ENCODE measurements at places on chromosomes 2 and 18. TPM values are rescaled to one million over a fixed set of nuclear protein-coding genes. Genes with fewer than 3 reads are reported as not detected.

Gene KLHL29
- total RNA-seq, result 1.6 TPM

GRCh38 chr18:923144-923866 lies 18.6 kb downstream of the ADCYAP1 start:
- DNase-seq, result no peak
- H3K4me1 ChIP-seq, result no peaks in the 10 kb centered on the region
- H3K4me3 ChIP-seq, result no peak overlapping the region
- no peaks in the 10 kb centered on the region for H3K36me3 ChIP-seq

Gene DSG4
- not detected for total RNA-seq

GRCh38 chr18:39184176-39184575 lies 1618.6 kb upstream of the CELF4 start:
- no peak overlapping the region for H3K27ac ChIP-seq
- no peak overlapping the region for H3K4me3 ChIP-seq

DNA sequence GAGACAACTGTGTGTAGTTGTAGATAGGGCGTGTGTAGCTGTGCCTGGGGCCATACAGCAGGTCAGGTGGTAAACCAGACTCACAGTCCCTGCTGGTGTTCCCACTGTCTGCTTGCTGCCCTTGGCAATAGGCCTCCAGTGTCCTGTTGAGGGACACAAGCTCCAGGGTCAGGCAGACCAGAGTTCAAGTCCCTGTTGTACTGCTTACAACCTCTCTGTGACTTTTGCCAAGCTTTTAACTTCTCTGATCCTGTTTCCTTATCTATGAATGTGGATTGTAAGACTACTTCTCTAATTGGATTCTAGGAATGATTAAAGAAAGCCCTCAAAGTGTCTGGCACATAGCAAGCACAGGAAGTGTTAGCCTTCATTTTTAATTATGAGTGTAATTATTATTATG lies 68.6 kb downstream of the MERTK start:
- no peak overlapping the region for H3K27ac ChIP-seq
- H3K4me3 ChIP-seq, result no peak overlapping the region
- H3K36me3 ChIP-seq, result no peaks in the 10 kb centered on the region
- no peak for DNase-seq
- H3K4me1 ChIP-seq, result no peaks in the 10 kb centered on the region

DNA sequence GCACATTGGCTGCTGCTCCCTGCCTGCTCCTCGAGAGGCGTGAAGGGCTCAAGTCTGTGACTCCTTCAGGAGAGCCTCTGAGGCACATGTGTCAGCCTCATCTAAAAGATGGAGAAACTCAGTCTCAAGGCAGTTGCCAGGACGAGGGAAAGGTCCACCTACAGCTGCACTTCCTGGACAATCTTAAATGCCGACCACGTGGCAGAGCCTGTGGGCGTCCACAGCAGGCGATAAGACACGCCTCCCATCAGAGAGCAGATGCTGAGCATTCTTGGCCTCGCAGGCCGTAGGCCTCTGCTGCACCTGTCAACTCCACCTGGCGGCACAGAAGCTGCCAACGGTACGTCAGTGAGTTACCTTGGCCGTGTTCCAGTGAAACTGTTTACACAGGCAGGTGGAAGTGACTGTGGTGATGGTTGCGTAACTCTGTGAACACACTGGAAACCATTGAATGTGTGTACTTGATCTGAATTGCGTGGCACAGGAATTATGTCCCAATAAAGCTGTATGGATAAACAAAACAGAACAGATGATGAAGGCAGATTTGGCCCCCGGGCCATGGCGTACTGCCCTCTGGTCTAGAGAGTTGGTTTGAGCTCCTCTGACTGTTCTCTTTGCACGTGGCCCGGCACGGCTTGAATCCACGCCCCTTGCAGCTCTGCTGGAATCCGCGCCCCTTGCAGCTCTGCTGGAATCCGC lies 114.5 kb downstream of the RNF144A start:
- no peak overlapping the region for H3K4me3 ChIP-seq
- no peak for DNase-seq
- H3K4me1 ChIP-seq, result peaks cover 11% of the 10 kb centered on the region
- H3K27me3 ChIP-seq, result no peaks in the 10 kb centered on the region

Gene CYP26B1
- not detected for total RNA-seq

DNA sequence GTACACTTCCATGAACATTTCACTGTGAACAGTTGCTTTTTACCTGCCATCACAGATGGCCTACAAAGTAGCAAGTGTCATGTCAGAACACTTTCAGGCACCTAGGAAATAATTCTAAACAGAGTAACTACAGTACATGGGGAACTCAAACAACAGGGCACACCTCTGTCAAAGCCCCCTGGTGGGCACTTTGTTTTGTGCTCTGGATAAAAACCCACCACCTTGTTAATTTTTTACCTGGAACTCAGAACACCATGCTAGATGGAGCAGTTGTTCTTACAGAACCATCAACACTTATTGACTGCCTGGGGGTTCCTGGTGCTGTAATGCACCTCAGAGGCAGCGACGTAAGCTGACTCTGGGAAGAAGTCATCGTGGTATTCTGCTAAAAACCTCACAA lies 2.3 kb downstream of the MSL3B start:
- H3K27ac ChIP-seq, result no peak overlapping the region
- peaks cover 17% of the 10 kb centered on the region for H3K27me3 ChIP-seq
- H3K36me3 ChIP-seq, result peaks cover 24% of the 10 kb centered on the region
- H3K4me3 ChIP-seq, result no peak overlapping the region
- DNase-seq, result no peak
- peaks cover 13% of the 10 kb centered on the region for H3K4me1 ChIP-seq

DNA sequence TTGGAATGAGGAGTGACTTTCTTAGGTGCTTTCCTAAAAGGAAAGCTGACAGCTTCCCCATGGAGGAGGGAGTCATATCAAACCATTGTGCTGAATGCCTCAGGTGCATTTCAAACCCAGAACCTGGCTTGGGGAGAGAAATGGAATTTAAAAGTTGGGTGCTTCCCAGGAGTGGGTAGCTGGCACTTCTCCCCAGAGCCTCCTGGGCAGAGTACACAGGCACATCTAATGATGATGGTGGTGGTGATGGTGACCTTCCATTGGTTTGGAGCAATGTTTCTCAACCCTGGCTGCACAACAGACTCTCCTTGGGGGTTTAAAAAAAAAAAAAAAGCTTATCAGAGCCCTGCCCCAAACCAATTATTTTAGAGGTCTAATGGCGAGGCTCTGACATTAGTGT lies 8.3 kb downstream of the FOSL2 start:
- H3K4me3 ChIP-seq, result no peak overlapping the region
- H3K27me3 ChIP-seq, result no peaks in the 10 kb centered on the region
- no peak for DNase-seq
- H3K27ac ChIP-seq, result no peak overlapping the region
- H3K4me1 ChIP-seq, result peaks cover 36% of the 10 kb centered on the region
- peaks cover 25% of the 10 kb centered on the region for H3K36me3 ChIP-seq

DNA sequence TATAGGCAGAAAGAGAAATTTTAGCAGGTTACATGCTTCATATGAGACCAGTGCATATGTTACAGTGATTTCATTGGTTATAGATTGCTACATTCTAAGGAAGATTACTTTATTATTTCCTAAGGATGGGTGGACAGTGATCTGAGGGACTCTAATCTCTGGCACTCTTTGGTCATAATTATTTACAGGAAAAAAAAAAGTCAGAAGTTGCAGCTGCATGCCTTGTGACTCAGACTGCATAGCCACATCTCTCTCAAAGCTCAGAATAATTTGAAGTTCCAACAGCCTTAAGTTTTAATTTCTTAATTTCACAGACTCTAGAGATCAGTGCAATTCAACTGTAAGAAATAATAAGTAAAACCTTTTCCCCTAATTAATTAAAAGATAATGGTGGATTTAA lies 27.1 kb upstream of the BARD1 start:
- no peak for DNase-seq
- H3K4me3 ChIP-seq, result no peak overlapping the region
- no peaks in the 10 kb centered on the region for H3K4me1 ChIP-seq
- H3K27ac ChIP-seq, result no peak overlapping the region

- no peak overlapping the region for H3K27ac ChIP-seq
- DNase-seq, result no peak
- peaks cover 13% of the 10 kb centered on the region for H3K27me3 ChIP-seq
- no peak overlapping the region for H3K4me3 ChIP-seq
- no peaks in the 10 kb centered on the region for H3K36me3 ChIP-seq
- H3K4me1 ChIP-seq, result no peaks in the 10 kb centered on the region
Measured at GRCh38 chr2:128805237-128805636, 486.6 kb upstream of the HS6ST1 start.

DNA sequence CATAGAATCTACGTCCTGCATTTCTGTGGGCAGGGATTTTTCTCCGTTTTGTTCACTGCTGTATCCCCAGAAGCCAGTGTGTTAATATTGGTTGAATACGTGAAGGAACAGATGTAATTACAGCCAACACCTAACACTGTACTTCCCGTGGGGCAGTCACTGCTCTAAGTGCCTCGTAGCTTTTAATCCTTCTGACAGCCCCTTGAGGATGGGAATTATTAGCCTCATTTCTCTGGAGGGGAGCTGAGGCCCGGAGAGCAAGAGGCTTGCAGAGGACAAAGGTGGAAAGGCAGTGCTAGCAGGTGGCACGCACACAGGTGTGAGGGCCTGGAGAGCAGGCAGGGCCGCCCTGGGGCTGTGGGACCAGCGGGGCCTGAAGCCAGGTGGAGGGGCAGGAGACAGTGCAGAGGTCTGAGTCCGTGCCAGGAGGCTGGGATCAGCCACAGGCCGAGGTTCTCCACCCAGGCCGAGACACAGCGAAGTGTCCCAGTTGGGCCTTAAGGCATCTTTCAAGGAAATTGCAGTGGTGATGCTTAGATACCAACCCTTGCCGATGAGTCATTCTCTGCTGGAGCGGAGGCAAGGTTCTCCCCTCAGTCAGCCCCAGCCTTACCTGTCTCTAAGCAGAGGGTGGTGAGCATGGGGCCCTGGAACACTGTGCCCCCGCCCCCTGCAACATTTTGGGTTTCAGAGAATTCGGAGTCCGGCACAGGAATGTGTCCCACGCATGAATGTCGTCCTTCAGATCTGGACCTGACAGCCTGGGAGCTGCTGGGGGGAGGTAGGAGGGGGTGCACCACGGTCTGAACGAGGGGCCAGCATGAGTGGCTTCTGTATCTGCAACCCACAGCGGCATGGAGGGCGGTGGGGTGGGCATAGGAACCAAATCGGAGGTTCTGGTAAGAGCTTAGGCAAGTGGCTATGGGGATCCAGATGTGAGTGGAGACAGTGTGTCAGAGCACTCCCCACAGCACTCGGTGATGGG lies 122.6 kb downstream of the GBX2 start:
- H3K4me1 ChIP-seq, result peaks cover 6% of the 10 kb centered on the region
- no peak overlapping the region for H3K27ac ChIP-seq
- DNase-seq, result no peak

- H3K27me3 ChIP-seq, result no peaks in the 10 kb centered on the region
- no peak overlapping the region for H3K4me3 ChIP-seq
- H3K27ac ChIP-seq, result no peak overlapping the region
- no peaks in the 10 kb centered on the region for H3K36me3 ChIP-seq
- DNase-seq, result no peak
Measured at GRCh38 chr18:54606835-54607212, 15.8 kb downstream of the DYNAP start.

Gene ZNF24
- 66.4 TPM for total RNA-seq

Gene ANO7
- total RNA-seq, result 0.97 TPM

Gene SERPINB7
- total RNA-seq, result not detected

DNA sequence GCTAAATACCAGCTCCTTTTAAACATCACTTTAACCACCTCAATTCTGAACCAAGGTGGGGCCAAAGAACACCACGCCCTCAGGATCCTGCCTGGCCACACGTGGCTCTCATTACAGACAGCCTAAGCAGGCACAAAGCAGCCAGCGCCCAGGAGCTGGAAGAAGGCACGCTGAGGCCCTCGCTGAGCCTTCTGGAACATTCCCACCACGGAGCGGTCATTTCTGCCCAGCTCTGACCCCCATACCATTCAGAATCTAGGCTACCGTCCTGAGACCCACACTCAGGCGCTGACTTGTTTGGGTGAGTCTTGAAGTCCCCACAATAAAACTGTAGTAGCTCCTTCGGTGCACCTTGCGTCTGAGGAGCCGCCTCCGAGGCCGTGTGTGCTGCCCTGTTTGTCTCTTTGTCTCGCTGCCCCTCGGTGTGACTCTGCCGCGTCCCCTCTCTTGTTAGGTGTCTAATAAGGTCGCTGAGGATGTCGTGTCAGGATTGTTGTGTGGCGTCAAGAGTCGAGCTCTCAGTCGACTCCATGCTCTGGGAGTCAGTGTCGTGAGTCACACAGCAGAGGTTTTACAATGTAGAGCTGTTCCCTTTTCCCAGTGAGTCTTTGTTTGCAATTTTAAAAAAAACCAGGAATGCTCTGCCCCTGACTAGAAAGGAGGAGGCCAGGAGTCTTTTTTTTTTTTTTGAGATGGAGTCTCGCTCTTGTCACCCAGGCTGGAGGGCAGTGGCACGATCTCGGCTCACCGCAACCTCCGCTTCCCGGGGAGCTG lies 242.4 kb downstream of the KLHL29 start:
- DNase-seq, result no peak
- H3K27me3 ChIP-seq, result peaks cover 4% of the 10 kb centered on the region
- H3K4me1 ChIP-seq, result no peaks in the 10 kb centered on the region
- H3K27ac ChIP-seq, result no peak overlapping the region
- no peaks in the 10 kb centered on the region for H3K36me3 ChIP-seq

DNA sequence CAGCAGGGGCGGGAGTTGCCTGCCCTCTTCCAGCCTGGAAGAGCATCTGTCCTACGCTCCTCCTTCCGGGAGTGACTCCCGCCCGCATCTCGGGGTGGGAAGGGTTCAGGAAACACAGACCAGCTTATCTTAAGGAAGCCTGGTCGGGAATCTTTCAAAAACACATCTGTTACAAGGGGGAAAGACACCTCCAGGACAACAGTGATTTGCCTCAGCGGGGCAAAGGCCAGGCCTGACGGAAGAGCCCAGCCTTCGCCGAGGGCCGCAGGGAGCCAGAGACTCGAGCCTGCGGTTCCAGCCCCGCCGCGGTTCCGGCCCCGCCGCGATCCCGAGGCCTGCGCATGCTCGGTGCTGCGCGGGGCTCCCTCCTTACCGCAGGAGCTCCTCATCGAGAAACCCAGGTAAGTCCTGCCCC lies 38.1 kb upstream of the TGIF1 start:
- H3K27me3 ChIP-seq, result no peaks in the 10 kb centered on the region
- peaks cover 3% of the 10 kb centered on the region for H3K4me1 ChIP-seq
- no peak overlapping the region for H3K27ac ChIP-seq
- H3K36me3 ChIP-seq, result no peaks in the 10 kb centered on the region
- DNase-seq, result peak; percentile 41

GRCh38 chr2:75019790-75020189 lies 61.3 kb downstream of the POLE4 start:
- DNase-seq, result no peak
- peaks cover 6% of the 10 kb centered on the region for H3K27me3 ChIP-seq
- H3K4me1 ChIP-seq, result no peaks in the 10 kb centered on the region
- H3K4me3 ChIP-seq, result no peak overlapping the region
- H3K27ac ChIP-seq, result no peak overlapping the region
- H3K36me3 ChIP-seq, result no peaks in the 10 kb centered on the region

DNA sequence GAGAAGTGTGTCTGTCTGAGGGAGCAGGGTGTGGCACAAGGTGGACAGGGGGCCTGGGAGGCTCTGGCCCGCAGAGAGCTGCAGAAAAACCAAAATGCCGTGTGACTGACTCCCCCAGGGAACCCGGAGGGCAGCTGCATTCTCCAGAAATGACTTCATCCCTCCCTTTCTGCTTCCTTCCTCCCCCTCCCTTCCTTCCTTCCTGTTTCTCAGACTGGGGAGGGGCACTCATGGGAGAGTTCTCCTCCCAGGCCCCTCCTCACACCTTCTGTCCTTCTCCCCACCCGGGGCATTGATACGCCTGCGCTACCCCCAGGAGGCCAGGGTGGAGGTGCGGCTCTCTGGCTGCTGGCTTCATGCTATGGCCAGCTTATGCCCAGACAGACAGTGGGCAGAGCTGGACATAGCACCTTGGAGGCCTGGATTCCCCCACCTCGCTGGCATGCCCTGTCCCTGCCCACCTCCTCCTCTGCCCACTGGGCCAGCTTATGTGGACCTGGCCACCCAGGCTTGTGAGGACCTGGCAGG lies 8.2 kb upstream of the GPR17 start:
- peaks cover 3% of the 10 kb centered on the region for H3K36me3 ChIP-seq
- peaks cover 28% of the 10 kb centered on the region for H3K4me1 ChIP-seq
- H3K27ac ChIP-seq, result peak overlapping the region; percentile 88
- DNase-seq, result no peak

Measured in activated naive CD8-positive, alpha-beta T cell treated with anti-CD3 and anti-CD28 coated beads, Interleukin-2, amount 10 ng/mL, durations not matched to agents 7 days and 5 days (primary cell).